ENCODE measurements at places on chromosomes 1 and 21.

- DNase-seq, result no peak
These were observed 161.7 kb downstream of the ZSCAN20 start for GRCh38 chr1:33634143-33634542.

GRCh38 chr1:91781901-91782622 lies 103.9 kb downstream of the TGFBR3 start:
- no peak for DNase-seq

GRCh38 chr1:213066363-213066762 lies 15.3 kb downstream of the RPS6KC1 start:
- DNase-seq, result no peak

GRCh38 chr1:180773210-180773865 lies 139.4 kb upstream of the KIAA1614 start:
- DNase-seq, result peak; percentile 24

- peak; percentile 72 for DNase-seq
These were observed at the start of gene HUNK for GRCh38 chr21:31872452-31873274. Gene HUNK, plus strand, starts transcription at chr21:31873020. Its CDS starts 655 bp downstream, at chr21:31873675.

DNA sequence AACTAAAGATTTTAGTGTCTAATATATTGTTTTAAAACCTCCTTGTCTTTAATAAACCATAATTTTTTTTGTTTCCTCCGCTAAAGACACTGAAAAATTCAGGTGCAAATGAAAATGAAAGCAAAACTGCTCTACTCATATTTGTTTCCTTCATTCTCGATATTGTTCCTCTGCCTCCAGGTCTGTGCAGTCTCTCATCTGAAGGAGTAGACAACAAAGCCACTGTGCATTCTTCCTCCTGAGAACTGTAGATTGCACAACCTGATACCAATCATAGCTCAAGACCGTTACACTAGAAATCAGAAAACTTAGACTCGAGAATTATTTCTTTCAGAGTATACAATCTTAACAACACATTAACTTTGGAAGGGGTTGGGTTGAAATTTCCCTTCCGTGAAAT lies 373.1 kb upstream of the CXADR start:
- no peak for DNase-seq

GRCh38 chr1:244896550-244896949 lies 32.2 kb upstream of the HNRNPU start:
- DNase-seq, result peak; percentile 67

GRCh38 chr1:97647776-97648175 lies 273.1 kb downstream of the DPYD start:
- no peak for DNase-seq

DNA sequence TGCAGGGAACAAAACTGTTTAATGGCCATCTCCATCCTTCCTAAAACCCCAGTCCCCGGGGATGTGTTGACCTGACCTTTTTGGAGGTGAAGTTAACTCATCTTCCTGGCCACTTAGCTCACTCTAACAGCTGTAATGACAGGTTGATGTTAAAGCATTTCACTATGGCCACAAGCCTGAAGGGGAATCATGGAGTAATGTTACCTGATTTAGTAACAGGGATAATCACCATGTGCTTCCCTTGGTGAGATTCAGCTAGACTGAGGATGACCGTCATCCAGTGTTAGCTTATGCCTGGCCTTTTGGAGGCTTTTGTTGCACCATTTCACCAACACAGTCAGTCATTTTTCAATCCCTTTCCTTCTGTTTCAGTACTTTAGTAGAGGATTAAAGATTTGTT lies 64.3 kb upstream of the RAVER2 start:
- DNase-seq, result no peak

GRCh38 chr1:180507795-180508724 lies 5.7 kb upstream of the ACBD6 start:
- peak; percentile 77 for DNase-seq

DNA sequence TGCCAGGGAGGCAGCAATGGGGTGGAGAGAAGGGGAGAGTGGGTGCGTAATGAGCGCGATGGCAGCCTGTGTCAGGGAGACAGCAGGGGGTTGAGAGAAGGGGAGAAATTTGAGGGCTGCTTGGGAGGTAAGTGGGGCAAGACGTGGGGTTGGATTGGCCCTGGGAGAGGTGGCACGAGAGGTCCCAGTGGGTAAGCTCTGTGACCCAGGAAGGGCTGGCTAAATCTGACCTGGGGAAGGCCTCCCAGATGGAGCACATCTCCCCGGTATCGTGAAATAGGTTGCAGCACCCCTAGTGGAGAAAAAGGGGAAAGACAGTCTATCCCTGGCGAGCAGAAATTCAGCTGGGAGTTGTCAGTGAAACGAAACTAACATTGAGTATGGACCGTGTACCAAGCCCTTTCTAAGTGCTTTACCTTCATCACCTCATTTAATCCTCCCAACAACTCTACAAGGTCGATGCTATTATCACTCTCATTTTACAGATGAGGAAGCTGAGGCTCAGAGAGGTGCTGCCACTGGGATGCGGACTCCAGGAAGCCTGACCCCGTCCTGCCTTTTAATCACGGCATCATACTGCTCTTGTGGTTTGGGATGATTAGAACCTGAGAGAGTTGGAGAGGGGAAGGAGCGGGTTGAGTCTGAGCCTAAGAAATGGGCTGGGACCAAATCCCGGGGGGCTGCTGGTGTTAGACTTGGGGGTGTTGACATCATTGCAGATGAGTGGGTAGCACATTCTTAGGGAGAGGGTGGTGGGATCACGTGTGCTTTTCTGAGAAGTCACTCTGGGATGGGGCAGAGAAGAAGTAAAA lies 56.6 kb upstream of the RPL11 start:
- DNase-seq, result peak; percentile 88

DNA sequence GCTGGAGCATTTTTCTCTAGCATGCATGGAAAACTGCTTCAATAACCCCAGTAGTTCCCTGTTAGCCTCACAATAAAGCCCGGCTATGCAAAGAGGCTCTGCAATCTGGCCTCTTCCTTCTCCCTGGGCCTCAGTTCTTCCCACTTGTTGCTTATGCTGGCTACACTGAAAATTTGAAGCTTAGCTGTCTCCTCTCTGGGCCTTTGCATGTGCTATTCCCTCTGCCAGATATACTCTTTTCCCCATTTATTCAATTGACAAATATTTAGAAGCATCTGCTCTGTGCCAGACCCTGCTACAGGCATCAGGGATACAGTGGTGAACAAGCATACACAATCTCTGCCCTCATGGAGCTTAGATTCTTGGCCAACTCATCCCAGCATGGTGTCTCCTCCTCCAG lies 15.3 kb downstream of the CRYBG2 start:
- no peak for DNase-seq

GRCh38 chr1:91402023-91402422 lies 2.6 kb downstream of the HFM1 start:
- peak; percentile 21 for DNase-seq

- DNase-seq, result peak; percentile 33
These were observed 6.6 kb upstream of the DOP1B start for GRCh38 chr21:36149788-36150711.

- no peak for DNase-seq
These were observed 46.1 kb upstream of the ABCG1 start for GRCh38 chr21:42172596-42173483.

- DNase-seq, result no peak
These were observed 104.1 kb downstream of the NTNG1 start for GRCh38 chr1:107244709-107245500.

- DNase-seq, result no peak
These were observed 113.6 kb upstream of the GRIK3 start for GRCh38 chr1:37147906-37148305.

- DNase-seq, result no peak
These were observed 866.7 kb upstream of the PRMT6 start for GRCh38 chr1:106189780-106190179.

- DNase-seq, result peak; percentile 29
These were observed 475.4 kb upstream of the NR5A2 start for GRCh38 chr1:199551967-199552565.

DNA sequence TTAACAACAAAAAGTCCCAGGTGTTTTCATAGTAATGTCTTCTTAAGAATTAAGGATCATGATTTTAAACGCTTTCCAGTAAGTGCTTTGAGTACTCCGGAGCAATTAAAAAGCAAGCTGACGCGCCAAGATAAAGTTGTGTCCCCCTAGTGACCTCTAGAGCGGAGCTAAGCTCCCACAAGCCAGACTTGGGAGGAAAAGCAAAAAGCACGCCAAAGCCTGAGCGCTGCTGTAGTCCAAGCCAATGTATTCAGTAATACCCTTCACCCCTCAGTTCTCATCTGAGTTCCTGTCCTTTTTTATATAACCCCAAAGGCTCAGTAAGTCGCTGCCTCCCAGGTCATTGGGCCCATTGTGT lies 3.5 kb upstream of the SLC44A5 start:
- no peak for DNase-seq

Measured in AG08396 (cell line).